NCI-H526 (cell line): ENCODE measurements at places on chromosomes 6 and 20.

- DNase-seq: no peak
Observed at GRCh38 chr6:154306696-154307095, 49.9 kb downstream of the IPCEF1 start.

GRCh38 chr6:72820906-72821305 is 199.0 kb downstream of the KCNQ5 start:
- no peak for DNase-seq

- DNase-seq: peak; percentile 8
Observed at GRCh38 chr6:45500924-45501816, 123.4 kb upstream of the SUPT3H start.

- DNase-seq: no peak
Observed at GRCh38 chr6:33549196-33549595, 30.9 kb downstream of the BAK1 start.

DNA sequence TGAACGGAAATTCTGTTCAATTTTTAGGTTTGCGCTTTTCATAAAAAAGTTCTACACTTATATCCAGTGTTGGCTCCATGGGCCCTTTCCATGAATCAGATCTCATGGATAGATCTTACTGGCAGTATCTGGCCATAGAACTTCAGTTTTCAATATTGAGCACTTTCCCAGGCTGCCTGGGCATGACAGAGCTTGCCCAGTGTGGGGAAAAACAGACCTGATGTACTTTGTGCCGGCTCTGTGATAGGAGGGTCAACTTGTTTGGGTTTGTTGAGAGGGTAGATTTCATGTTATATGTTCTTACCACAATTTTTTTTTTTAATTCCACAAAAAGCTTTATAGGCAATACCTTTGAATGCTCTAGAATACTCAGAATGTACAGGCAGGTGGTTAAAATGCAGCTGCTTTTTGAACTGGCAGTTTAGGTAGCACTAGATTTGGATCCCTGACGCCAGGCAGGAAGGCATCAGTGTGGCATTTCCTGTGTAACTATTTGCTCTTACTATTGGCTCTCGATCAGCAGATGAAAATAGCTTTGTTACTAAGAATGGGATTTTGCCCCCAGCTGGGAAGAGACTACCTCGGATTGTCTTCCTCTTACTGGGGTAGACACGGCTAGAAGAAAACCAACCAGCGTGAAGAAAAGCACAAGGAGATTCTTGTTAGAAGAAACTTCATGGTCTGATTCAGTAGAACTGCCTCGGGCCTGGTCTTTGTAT is 404.9 kb upstream of the SOX4 start:
- peak; percentile 25 for DNase-seq

GRCh38 chr20:37333130-37333847 is 12.7 kb upstream of the SRC start:
- no peak for DNase-seq

DNA sequence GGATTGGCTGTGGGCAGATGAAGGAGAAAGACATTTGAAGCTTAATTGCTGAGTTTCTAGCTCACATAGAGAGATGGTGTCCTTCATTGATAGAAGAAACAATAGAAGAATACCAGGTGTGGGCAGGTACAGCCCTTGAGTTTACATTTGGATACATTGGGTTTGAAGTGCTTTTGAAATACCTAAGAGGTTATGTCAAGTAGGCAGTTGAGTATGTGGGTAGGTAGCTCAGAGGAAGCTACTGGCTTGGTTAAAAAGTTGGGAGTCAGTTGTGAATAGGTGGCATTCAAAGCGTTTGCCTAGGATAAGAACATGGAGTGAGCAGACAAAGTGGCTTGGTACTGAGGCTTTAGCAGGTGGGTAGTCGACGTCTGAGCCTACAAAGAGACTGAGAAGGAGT is 25.0 kb downstream of the NDUFAF5 start:
- no peak for DNase-seq

- no peak for DNase-seq
Observed at GRCh38 chr6:36109092-36109491, 21.2 kb upstream of the MAPK13 start.

- DNase-seq: no peak
Observed at GRCh38 chr6:56440551-56440981, 193.2 kb upstream of the COL21A1 start.

GRCh38 chr20:54475334-54476168 is at the start of gene DOK5:
DOK5 (plus strand) TSS chr20:54475593; CDS start chr20:54475947, 354 bp downstream.
- DNase-seq: peak; percentile 52

DNA sequence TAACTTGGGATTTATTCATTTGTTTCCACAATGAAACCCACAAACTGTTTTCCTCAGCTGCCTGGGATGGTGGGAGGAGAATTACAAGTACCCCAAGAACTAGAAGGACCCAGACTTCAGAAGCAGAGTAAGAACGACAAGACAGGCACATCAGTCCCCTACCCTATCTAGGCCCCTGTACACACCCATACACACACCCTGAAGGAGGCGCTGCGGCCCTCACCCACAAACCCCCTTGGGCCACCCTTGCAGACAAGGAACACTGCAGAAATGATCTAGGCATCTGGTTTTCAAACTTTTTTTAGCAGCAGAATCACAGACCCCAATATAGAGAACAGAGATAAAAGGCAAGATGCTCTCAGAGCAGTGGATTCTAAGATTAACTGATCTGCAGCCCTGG is 55.0 kb downstream of the TRERF1 start:
- no peak for DNase-seq

GRCh38 chr20:50887576-50887975 is 43.7 kb downstream of the ADNP start:
- DNase-seq: no peak

- DNase-seq: no peak
Observed at GRCh38 chr20:61587681-61588289, 335.7 kb downstream of the CDH4 start.

DNA sequence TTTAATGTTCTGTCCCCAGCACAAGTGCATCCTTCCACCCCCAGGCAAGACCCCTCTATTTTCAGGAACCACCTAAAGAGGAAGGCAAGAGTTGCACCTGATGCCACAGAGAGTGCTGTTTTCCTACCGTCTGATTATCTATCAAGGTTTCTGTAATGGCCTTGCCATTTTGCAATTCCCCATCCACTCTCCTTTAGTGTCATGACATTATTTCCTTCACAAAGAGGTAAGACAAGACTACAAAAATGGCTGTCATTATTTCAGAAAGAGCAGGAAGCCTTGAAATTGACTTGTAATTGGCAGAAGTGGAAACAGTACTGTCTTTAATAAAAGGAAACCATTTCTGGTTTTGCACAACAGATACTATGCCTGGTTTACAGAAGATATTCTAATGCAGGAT is 426.7 kb downstream of the PTPRT start:
- no peak for DNase-seq

- no peak for DNase-seq
Observed at GRCh38 chr6:43893073-43893472, 123.1 kb downstream of the VEGFA start.

DNA sequence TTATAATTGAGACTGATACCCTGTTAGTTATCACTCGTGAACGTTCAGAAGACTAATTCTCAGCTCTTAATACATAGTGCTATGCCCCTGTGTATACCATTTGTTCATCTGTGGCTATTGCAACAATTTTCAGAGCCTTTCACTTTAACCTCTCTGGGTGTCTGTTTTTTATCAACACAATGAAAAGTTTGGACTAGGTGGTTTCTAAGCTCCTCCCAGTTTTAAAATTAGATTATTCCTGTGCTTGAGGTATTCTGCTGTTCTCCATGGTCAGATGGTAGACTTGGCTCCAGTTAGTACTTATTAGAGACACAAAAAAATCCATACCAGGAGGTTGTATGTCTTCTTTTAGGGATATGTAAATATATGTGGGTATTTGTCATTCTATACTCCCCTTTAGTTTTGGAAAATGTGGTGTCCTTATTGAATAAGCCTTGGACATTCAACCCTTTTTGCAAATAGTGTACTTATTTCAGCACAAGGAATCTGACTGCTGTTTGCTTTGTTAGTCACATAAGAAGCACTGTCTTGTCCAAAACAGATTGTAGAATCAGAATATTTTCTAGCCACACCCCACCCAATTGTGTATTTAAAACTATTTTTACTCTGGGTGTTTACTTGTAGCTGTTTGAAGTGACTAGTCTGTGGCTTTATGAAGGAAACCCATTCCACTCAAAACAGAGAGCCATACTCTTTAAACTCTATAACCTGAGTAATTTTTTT is 2.0 kb upstream of the COL10A1 start:
- DNase-seq: no peak
